Esophagus squamous epithelium (tissue), 5 donors: ENCODE measurements at places on chromosomes 11 and 22.

- DNase-seq, result no peak
Measured at GRCh38 chr11:30985536-30985935, 384.0 kb downstream of the DCDC1 start.

- DNase-seq, result no peak
Measured at GRCh38 chr11:67406969-67407687, 3.2 kb downstream of the TBC1D10C start.

GRCh38 chr11:120424185-120424969 is 87.2 kb upstream of the GRIK4 start:
- DNase-seq, result no peak

DNA sequence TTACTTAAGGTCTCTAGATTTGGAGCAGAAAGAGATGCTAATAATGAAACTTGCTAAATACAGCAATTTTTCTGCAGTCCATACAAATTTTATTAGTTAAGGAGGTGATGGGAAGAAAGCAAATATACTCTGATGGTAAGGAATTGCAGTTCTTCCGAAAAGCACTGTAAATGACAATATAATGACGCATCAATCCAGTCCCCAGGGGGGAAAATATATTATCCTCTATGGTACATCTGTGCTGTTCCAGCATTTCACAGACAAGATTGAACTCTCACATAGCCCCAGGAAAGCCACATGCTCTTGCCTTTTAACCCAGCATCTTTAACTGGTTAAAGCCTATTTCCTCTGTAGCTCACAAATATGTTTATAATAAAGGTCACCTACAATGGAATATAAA is 416.6 kb upstream of the CCDC90B start:
- no peak for DNase-seq

DNA sequence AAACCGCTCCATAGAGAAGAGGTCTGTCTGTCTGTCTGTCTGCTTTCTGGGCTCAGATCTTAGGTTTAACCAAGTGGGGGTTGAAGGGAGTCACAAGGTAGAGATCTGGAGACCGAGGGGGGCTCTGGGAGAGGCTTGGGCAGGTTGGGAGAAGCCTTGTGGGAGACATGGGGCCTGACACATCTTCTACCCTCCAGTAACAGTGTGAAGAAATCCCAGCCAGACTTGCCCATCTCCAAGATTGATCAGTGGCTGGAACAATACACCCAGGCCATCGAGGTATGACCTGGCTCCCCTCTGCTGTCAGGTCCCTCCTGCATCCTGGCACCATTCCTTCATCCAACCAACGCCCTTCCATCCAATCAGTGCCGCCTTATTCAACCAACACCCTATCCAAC is 7.4 kb downstream of the PRR33 start:
- DNase-seq, result no peak

DNA sequence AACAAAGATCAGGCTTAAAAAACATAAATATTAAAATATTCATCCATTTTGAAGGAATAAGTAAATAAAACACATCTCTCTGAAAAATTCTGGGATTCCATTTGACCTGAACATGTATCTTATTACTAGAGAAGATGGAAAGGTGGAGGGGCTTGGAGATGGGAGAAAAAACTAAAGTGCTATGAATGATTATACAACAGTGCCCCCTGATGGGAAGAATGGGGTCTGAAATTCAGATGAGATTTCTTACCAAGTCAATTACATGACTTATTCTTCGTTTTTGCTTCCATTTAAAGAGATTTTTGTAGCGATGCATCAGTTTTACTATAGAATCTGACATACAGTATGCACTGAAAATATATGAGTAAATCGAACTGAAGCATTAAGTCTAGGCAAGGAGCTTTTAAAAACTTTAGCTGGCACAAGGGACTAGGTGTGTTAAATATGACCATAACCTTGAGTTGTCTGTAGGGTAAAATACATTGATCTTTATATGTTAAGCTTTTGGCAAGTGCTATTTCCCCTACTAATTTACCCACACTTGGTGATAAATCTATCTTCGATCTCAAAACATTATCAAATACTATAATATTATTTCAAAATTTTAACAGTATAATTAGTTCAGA is 718.8 kb downstream of the CNTN5 start:
- no peak for DNase-seq

DNA sequence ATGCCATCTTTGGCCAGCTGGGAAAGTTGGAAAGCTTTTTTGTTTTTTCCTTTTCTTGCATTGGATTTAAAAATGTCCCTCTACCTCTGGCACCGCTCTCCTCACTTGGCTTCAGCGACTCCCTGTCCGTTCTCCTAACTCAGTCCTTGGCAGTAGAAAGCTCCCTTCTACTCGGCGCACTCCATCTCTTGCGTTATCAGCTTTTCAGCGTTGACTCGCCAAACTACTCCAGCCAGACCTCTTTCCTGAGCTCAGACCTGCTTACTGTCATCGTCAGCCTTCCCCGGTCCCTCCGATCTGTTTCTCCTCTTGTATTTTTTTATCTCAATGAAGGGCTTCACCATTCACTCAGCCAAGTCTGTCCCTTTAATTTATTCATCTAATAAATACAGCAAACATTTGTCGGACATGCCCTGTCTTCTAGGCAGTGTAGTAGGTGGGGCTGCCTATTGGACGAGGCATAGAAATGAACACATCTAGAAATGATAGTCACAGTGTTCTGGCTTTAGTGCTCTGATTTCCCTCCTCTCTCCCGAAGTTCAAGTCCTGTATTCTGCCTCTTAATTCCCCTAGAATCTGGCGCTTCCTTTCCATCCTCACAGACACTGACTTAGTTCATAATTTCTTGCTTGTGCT is 839 bp downstream of the CEP164 start:
- DNase-seq, result no peak

- no peak for DNase-seq
Measured at GRCh38 chr11:10709299-10710086, 15.9 kb upstream of the IRAG1 start.

GRCh38 chr11:102306817-102307726 is 10.2 kb upstream of the BIRC3 start:
- no peak for DNase-seq

GRCh38 chr11:116388146-116388545 is 384.6 kb downstream of the BUD13 start:
- no peak for DNase-seq

- no peak for DNase-seq
Measured at GRCh38 chr22:50224071-50224470, 20.8 kb downstream of the TUBGCP6 start.

GRCh38 chr11:71179877-71180605 is 72.3 kb downstream of the SHANK2 start:
- DNase-seq, result no peak

DNA sequence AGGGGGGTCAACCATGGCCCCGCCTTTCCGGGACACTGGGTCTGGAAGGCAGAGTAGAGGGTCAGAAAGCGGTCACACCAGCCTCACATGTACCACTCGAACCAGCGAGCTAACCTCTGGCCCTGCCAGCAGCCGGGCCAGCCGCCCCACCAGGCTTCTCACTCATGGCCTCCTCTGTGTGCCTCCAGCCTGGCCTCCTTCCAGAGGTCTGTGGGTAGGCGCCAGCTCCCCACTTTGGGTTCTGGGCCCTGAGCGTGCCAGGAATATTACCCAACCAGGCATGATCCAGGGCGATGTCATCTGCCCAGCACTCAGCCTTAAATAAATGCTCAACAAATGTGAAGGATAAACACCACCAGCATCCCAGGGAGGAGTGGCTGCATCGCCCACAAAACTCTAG is 5.8 kb downstream of the SCUBE1 start:
- no peak for DNase-seq

DNA sequence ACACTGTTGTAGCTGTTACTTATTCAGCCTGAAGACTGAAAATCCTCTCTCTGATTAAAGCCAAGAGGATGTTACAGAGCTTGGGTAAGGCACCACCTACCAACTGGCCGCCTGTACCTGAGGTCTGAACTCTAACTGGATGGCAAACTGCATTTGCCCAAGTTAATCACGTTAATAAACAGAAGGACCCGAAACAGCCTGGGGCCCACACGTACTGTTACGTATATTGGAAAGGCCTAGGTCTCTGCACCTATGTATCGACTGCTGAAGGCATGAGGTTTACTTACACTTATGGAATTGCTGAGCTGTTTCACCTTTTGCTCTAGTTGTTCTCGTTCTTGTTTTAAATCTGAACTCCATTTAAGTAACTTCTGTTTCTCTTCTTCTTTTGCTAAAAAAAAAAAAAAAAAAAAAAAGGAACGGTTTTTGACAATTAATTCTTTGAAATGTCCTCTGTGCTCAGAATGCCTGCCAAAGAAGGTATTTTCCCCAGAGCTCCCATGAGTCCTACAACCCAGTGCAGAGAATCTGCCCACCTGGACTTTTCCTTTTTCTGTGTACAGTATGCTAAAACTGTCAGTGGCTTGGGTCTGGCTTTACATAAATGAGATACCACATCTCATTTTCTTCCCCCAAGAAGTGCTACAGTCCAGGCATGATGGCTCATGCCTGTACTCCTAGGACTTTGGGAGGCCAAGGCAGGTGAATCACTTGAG is 13.1 kb downstream of the LARGE2 start:
- DNase-seq, result no peak

DNA sequence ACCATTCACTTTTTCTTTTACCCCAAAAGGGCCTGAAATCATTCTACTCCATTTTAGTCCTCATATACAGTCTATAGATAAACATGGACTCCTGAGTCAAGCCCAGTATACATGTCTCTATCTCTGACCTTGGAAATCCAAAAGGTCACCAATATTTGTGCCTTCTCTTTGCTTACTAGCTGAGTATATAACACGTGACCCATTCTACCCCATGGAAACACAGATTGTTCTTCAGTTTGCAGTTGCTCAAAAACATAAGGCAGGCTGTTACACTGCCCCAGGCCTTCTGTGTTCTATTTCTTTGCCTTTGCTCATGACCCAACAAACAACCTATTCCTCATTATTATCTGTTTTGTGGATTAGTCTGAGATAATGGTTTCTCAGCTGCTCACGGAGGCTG is 5.8 kb downstream of the NRIP3 start:
- DNase-seq, result no peak

- no peak for DNase-seq
Measured at GRCh38 chr11:36249246-36249645, 40.0 kb downstream of the COMMD9 start.

DNA sequence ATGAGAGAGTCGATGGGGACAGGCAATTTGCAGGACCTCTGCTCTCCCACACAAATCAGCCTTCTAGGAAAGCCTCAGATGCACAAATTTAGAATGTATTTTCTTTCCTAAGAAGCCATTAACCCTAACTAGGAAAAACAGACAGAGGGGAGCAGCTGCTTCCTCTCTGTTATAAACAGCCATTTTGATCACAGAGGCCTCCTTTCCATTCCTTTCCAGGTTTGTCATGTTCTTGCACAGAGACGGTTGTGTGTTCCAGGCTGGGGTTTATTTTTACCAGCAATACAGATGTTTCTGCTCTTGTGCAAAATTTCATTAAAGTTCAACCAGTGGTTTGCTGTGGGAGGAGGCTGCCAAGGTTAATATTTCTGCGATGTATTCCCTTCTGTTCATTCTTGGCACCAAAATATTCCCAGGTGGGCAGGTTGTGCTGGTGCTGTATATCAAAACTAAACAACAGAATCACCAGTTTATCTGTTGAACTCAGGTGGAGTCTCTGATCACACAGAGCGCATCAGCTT is 90.2 kb downstream of the NAV2 start:
- DNase-seq, result no peak

DNA sequence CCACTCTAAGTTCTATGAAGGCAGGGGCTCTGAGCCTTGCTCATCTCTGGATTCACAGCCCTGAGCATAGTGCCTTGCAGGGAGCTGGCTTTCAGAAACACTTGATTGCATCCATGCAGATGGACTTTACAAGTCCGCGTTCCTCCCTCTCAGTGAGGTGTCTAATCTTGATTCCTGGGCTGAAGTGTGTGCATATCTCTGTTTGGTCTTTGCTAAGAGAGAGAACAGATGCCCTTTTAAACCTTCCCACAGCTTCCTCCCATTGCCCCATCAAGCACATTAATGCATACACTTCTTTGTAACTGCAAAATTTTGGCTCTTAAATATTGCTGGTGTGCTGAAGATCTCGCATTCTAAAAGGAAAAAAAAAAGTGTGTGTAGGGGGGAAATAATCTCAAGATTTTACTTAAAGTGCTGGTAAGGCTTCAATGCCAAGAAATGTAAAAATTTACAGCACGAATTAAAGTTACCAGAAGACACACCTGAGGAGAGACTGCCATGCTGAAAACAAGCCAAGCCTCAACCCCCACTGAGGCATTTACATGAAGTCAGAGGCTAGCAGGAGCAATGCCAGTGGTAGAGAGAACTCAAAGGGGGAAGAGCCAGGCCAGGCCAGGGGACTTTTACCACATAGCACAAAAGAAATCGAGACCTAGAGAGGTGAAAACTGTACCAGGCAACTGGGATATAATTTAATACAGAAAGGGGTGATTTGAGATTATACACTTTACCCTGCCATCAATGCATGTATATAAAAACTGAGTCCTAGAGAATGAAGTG is 492.1 kb downstream of the SOX6 start:
- no peak for DNase-seq

GRCh38 chr11:134599299-134599771 is 187.3 kb upstream of the B3GAT1 start:
- no peak for DNase-seq

DNA sequence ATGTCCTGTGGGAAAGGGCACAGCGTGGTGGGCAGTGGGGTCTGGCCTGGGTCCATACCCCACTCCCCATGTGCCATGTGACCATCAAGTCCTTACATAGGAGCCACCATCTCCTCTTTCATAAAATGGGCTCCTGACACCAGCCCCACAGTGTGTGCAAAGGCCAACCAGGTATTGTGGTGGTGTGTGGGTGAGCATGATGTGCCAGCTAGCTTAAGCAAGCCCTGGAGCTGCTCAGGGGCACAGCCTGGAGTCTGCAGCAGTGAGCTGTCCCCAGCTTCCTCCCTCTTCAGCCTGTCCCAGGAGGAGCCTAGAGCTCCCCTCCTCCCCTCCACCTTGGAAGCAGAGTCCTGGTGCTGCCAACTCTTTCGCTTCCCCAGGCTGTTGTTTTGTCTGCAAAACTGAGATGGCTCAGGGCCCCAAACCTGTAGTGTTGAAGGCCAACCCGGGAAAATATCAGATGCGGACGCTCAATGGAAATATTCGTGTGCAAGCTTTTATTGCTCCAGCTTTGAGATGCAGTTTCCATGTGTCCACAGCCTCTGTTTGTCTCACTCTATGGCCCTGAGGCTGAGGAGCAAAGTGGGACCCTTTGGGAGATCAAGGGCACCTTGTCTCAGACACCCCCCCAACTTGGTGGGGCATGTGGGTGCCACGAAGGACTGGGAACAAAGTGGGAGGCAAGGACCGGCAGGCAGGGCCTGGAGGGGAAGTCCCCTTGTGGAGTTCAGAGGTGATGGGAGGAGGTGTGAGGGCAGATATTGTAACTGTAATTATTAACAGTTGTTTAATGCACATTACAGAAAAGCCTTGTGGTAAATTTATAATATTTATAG is 92.6 kb downstream of the CTTN start:
- no peak for DNase-seq

GRCh38 chr11:61343792-61344745 is 11.0 kb downstream of the TKFC start:
- no peak for DNase-seq

GRCh38 chr22:47409539-47410275 is 647.3 kb downstream of the TBC1D22A start:
- DNase-seq, result no peak

- no peak for DNase-seq
Measured at GRCh38 chr11:7570938-7571521, 57.2 kb downstream of the PPFIBP2 start.

GRCh38 chr11:16167706-16168487 is 188.4 kb downstream of the SOX6 start:
- no peak for DNase-seq

- no peak for DNase-seq
Measured at GRCh38 chr22:29030618-29031226, 30.9 kb downstream of the C22orf31 start.

- no peak for DNase-seq
Measured at GRCh38 chr11:57491371-57492061, 24.0 kb downstream of the SLC43A1 start.
